ENCODE measurements at places on chromosomes 3 and 15. TPM values are rescaled to one million over a fixed set of nuclear protein-coding genes. Genes with fewer than 3 reads are reported as not detected.
A peak's percentile ranks its signal among the peaks of the same experiment; 100 is the strongest.

GRCh38 chr3:129632977-129633376 lies 26.5 kb upstream of the PLXND1 start:
- DNase-seq, result peak; percentile 44

GRCh38 chr3:187983484-187984124 lies 170.4 kb upstream of the LPP start:
- no peak for DNase-seq

DNA sequence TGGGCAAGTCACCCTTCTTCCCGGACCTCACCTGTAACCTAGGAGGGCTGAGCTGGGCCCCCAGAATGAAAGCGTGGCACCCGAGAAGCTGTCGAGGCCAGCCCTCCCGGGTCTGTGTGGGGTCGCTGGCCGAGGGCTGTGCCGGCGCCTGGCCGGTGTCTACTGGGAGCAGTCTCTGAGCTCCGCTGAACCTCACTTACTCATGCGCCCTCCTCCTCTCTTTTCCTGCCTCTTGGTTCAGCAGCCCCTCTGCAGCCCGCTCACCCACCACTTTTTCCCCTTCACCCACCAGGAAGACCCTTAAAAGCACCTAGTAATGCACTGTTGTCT lies 419 bp downstream of the HYKK start:
- no peak for DNase-seq

- no peak for DNase-seq
Measured at GRCh38 chr3:116083683-116084082, 361.6 kb downstream of the LSAMP start.

- no peak for DNase-seq
Measured at GRCh38 chr15:31049682-31050615, 51.6 kb downstream of the TRPM1 start.

DNA sequence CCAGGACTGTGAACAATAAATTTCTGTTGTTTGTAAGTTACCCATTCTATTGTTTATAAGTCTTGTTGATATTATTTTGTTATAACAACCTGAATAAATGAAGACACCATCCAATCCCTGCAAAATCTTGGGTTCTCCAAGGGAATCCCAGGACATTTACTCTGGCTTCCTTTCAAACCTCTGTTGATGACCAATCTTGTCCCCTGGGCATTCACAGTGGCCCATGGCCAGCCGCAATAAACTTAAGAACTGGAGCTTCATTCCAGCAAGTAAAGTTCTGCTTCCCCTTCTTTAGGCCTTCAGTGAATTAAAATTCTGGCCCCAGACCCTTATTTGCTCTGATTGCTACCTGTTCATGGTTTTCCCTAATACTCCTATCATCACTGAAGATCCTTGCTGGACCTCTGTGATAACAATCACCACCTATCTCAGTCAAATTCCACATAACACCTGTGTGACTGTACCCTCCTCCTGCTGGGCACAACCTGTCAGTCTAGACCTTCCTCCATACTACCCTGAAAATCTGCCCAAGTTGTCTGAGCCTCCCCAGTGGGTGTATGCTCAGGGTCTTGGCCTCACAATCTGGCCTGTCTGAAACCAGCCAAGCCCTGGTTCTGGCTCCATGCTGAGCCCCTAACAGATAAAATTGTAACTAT lies 153.1 kb downstream of the SEMA6D start:
- DNase-seq, result no peak

- DNase-seq, result no peak
Measured at GRCh38 chr15:93283854-93284253, 194.8 kb upstream of the RGMA start.

Gene PLCH1
- total RNA-seq, result 12.4 TPM

DNA sequence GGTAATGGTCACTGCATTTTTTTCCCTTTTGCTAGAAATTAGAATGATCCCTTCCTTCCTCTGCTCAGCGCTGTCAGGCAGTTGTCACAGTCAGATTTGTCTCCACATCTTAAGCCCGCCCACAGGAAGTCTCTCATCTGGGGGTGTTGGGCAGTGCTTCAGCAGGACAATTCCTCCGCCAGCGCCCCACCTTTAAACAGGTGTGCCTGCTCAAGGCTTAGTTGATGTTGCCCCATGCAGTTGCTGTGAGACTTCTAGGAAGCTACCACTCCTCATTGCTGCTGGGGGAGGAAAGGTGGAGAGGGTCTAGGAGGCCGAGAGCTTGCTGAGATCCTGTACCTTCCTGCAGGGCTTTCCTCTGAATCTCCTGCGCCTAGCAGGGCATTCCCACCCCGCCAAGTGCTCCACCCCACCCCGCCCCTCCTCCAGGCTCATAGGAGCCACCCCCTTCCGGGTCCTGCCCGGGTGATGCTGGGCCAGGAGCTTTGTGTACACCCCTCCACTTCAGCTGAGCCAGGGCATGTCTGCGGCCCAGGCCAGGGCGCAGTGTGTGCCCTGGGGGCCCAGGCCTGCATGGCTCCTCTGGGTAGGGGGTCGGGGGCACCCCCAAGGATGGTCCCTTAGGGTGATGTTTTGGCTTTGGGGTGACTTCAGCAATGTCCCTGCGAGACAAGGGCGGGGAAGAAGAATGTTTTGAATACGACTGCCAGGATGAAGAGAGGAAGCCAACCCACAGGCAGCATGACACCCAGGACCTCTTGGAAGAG lies 68.7 kb downstream of the TRAK1 start:
- DNase-seq, result peak; percentile 97

All from endodermal cell (in vitro differentiated cells).